Heart right ventricle (tissue), 16 donors: ENCODE measurements at places on chromosomes 12 and 14.
A peak's percentile ranks its signal among the peaks of the same experiment; 100 is the strongest.

DNA sequence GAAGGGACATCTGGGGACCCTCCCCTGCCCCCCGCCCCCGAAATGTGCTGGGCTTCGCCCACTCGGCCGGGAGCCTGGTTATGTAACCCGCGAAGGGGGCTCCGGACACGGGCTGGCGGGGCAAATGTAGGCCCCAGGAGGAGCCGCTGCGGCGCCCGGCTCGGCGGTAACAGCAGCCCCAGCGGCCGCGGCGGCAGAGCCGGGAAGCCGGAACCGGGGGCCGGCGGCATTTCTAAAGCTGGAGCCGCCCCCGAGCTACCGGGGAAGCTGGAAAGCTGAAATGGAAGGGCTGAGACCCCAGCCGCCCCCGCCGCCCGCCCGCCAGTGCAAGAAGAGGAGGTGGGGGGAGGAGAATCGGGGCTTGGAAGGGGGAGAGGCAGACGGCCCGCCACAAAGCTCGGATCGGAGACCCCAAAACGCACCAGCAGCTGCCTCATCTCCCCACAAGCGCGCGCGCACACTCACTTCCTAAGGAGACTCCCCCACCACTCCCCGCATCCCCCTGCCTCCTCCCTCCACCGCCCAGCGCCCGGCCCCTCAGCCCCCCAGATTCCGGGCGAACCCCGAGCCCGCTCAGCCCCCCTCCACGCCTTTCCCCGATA, 1.5 kb downstream of the KDM2B start:
- peak; percentile 47 for DNase-seq

- DNase-seq: no peak
Observed at GRCh38 chr12:52531566-52532300, 11.5 kb upstream of the KRT5 start.

- no peak for DNase-seq
Observed at GRCh38 chr14:77043177-77043983, 14.9 kb upstream of the IRF2BPL start.

GRCh38 chr12:127888943-127889719, 377.8 kb upstream of the TMEM132C start:
- no peak for DNase-seq

GRCh38 chr12:992647-993046, 1.6 kb downstream of the ERC1 start:
- DNase-seq: no peak

DNA sequence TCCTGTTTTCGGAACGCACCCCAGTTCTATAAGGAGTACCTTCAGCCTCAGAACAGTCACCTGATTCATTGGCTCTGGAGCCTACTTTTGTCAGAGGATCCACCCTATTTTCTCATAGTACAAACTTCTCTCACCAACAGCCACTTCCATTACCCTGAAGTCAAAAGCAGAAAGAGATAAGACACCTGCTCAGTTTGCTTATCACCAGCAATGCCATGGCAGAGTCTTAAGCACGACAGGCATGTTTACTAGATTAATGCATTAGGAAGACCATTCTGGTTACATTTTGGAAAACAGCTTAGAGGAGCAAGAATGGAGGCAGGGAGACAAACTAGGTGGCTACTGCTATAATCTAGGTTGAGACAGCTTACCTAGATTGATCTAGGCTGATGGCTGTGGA, 67.7 kb downstream of the GXYLT1 start:
- DNase-seq: no peak
